ENCODE measurements at places on chromosomes 11 and 22.

- DNase-seq = no peak
Measured at GRCh38 chr11:60984149-60984548, 12.7 kb downstream of the CD6 start.

GRCh38 chr11:68935516-68936357 lies 32.0 kb downstream of the IGHMBP2 start:
- DNase-seq = no peak

DNA sequence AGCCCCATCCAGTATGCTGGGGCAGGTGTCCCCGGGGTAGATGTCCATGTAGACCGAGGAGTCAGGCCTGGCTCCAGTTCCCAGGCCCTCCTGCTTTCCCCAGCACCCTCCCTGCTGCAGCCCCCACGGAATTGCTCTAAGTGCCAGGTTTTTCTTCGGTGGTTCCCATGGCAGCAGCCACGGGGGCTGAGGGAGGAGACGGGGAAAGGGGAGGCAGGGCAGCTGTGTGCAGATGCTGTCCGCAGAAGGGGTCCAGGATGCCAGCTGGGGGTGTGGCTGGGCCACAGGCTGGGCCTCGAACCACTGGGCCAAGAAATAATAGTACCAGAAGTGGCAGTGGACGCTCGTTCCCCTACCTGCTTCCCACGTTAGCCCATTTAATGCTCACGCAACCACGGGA lies 25.0 kb downstream of the SHISAL1 start:
- no peak for DNase-seq

DNA sequence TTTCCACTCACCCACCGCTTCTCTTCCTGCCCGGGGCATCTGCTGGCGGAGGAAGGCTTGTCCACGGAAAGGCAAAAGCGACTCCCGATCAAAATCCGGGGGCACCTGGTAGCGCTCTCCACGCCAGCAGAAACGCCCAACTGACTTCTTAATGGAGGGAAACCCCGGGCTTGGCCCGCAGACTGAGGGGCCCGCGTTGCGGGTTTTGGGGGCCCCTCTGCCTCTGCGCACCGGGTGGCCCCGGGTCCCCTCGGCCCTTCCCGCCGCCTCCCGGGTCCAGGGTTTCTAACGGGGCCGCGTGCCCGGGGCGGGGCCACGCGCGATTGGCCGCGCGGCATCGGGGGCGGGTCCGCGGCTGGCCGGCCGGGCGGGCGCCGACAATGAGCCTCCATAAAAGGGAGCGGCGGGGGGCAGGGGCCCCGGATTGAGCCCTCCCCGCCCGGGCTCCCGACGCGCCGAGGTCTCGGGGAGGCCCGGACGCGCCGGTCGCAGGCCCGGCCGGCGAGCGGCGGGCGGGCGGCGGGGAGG lies at the start of gene SPINDOC:
TSS of gene SPINDOC (plus strand) at position 422 of the 528 bp plus-strand sequence. CDS start 231 bp downstream, outside the sequence.
- peak; percentile 88 for DNase-seq

- DNase-seq = no peak
Measured at GRCh38 chr22:33130473-33130872, 72.3 kb upstream of the SYN3 start.

GRCh38 chr11:21736404-21736803 lies 456.5 kb upstream of the ANO5 start:
- no peak for DNase-seq

GRCh38 chr22:21754523-21754922 lies 18.9 kb upstream of the YPEL1 start:
- DNase-seq = peak; percentile 55

DNA sequence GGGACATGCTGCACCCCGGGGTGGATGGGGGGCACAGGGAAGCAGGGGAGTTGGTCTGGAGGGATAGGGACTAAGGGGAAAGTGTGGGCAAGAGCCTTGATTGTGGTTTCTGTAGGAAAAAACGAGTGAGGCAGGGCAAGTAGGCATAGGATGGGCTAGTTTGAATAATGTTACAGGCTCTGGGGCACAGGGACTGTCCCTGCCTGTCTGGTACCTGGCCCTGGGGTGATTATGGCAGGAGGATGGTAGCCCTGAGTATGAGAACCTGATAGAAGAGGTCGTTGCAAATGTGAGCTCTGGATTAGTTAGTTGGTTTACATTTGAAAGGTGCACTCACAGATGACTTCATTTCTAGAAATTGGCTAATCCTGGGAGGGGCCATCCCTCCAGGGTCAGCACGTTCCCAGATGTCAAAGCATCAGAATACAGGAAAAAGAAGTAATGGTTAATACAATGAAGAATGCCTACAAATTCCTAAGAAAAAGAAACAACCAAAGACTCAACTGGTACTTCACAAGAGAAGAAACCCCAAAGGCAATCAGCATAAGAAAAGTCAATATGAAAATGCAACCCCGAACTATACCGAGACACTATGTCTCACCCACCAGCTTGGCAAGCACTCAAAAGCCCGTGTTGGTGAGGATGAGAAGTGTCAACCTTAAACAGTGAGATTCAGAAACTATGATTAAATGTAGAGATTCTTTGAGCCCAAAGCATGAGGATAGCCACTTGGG lies 11.3 kb upstream of the SMIM38 start:
- no peak for DNase-seq

- no peak for DNase-seq
Measured at GRCh38 chr11:103737037-103737622, 299.3 kb upstream of the DDI1 start.

DNA sequence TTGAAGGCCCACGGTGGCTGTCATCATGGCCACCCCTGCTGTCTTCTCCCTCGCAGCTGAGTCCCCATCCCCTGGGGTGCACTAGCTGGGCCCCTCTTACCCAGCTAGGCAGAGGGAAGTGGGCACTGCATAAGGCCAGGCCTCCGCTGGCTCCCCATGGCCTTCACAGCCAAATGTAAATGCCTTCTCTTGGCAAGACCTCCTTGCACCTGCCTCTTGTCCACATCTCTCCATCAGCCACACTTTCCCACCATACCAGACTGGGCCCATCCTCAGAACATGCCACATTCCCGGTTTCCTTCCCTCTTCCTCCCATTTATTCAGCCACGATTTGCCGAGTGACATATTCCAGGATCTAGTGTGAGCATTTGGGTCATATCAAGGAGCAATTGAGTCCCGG lies 49.7 kb downstream of the NECTIN1 start:
- no peak for DNase-seq

GRCh38 chr11:94150704-94151685 lies 22.4 kb downstream of the PANX1 start:
- no peak for DNase-seq

- no peak for DNase-seq
Measured at GRCh38 chr11:35623621-35624168, 5.4 kb downstream of the FJX1 start.

DNA sequence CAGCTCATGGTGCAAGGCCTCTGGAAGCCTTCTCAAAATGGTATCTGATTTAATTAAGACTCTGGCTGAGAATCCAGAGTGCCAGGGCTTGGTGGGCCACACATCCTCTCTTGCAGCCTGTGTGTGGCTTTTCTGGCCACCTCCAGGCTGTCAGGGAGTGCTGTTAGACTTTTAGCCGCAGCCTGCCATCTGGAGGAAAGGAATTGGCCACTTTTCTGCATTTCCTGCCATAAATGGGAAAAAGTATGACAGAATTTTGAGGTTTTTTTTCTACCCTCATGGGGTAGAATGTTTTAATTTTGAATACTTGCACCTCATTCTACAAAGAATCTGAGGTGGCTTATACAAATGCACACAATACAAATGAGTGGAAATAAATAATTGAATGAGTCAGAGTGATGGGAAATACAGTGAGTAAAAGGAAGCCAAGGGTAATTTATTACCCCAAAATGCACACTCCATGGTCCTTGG lies 218.4 kb downstream of the ADAMTS15 start:
- DNase-seq = no peak

DNA sequence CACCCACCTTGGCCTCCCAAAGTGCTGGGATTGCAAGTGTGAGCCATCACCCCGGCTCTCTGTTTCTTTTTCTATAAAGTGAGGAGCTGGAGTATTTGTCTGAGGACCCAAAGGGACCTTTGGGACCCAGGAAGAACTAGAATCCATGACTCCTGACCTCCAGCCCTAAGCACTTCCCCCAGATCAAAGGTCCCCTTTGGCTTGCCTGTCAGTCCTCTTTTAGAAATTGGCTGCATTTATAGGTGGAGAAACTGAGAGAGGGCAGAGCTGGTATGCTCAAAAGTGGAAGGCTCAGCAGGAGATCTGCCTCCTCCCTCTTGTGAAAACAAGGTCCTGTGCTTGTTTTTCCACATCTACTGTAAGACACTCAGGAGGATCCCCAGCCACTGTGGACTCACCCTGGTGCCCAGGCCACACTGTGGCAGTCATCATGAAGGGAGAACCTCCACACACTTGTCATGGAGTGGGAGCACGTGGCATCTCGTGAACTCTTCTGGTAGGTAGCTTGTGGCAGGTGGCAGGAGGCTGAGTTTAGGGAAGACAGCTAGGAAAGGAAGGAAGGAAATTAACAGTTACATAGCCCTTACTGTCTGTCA lies 12.4 kb upstream of the PLEKHA7 start:
- no peak for DNase-seq

GRCh38 chr22:44879301-44879680 lies 126.9 kb downstream of the ARHGAP8 start:
- DNase-seq = no peak

DNA sequence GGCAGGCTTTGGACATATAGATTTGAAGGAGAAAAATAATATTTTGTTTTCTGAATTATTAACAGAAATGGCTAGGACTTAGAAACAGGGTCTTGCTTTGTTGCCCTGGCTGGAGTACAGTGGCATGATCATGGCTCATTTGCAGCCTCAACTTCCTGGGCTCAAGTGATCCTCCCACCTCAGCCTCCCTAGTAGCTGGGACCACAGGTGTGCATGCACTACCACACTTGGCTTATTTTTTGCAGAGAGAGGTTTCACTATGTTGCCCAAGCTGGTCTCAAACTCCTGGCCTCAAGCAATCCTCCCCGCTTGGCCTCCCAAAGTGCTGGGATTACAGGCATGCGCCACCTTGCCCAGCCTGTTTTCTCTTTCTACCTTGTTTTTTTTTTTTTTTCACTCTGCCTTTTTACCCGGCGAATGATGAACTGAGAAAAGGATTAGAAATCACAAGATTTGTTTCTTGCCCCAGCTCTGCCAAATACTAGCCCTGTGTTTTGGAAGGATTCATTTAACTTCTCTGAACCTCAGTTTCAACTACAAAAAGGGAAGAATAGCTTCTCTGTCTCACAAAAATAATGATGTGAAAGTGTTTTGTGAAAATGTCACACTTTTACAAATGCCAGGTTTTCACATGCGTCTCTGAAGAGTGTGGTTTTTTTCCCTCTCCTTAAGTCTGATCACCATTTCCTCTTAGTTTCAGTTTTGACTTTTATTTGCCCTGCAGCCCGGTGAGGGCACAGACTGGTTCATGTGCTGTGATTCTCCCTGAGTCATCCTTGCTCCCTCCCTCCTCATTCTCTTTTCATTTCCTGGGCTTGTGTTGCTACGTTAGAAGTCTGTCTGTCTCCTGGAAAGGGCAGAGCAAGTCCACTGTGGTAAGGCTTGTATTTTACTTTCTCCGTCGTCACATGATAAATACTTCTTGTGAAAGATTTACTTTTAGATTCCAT lies 67.7 kb downstream of the BCL2L13 start:
- DNase-seq = peak; percentile 33

GRCh38 chr22:32858957-32859356 lies 57.5 kb downstream of the TIMP3 start:
- no peak for DNase-seq

DNA sequence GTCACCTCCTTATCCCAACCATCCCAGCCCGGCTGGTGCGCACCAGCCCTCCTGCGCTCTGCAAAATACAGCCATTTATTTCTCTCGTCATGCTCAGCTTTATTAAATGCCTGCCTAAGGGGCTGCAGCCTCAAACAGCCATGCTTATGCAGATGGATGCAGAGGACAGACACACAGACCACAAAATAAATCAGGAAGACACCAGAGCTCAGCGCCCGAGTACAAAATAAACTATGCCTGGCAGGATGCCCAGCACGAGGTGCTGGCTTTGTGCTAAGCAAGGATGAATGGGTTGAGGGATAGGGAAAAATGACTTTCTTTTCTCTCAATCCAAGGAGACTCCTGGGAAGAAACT lies 70.5 kb downstream of the RPUSD4 start:
- peak; percentile 79 for DNase-seq

- no peak for DNase-seq
Measured at GRCh38 chr11:36803084-36803483, 205.0 kb upstream of the RAG2 start.

DNA sequence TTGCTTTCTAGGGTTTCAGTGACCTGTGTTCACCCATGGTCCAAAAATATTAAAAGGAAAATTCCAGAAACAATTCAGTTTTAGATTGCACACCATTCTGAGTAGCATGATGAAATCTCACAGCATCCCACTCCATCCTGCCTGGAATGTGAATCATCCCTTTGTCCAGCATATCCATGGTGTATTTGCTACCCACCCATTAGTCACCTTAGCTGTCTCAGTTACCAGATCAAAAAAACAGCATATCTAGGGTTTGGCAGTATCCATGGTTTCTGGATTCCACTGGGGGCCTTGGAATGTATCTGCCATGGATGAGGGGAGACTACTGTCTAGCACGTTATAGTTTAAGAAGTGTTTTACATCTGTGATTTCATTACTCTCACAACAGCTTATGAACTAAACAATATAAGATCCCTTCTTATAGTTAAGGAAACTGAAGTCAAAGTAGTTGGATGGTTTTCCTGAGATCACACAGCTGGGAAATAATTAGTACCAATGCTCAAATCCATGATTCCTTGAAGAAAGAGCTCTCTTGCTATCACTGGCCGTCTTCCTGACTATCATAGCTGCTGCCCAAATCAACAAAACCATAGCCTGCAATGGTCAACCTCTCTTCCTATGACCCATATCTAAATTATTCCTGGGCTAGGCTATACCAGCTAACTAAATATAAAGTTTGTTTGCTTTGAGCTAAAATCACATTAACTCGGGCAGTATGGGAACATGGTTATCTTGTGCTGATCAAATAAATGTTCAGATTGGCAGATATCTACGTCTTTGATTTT lies 122.6 kb downstream of the MICAL2 start:
- no peak for DNase-seq

Measured in right hindlimb (tissue), 1 donor.